RPMI7951 (cell line): ENCODE measurements at places on chromosomes 12 and 14. TPM values are rescaled to one million over a fixed set of nuclear protein-coding genes. Genes with fewer than 3 reads are reported as not detected.

GRCh38 chr12:50728841-50729240, 35.1 kb upstream of the ATF1 start:
- DNase-seq, result no peak

- no peak for DNase-seq
Observed at GRCh38 chr12:62681306-62681705, 214.7 kb downstream of the MON2 start.

GRCh38 chr14:99606359-99606758, 2.4 kb upstream of the CCDC85C start:
- DNase-seq, result no peak

GRCh38 chr12:62805517-62805916, 129.4 kb downstream of the PPM1H start:
- no peak for DNase-seq

DNA sequence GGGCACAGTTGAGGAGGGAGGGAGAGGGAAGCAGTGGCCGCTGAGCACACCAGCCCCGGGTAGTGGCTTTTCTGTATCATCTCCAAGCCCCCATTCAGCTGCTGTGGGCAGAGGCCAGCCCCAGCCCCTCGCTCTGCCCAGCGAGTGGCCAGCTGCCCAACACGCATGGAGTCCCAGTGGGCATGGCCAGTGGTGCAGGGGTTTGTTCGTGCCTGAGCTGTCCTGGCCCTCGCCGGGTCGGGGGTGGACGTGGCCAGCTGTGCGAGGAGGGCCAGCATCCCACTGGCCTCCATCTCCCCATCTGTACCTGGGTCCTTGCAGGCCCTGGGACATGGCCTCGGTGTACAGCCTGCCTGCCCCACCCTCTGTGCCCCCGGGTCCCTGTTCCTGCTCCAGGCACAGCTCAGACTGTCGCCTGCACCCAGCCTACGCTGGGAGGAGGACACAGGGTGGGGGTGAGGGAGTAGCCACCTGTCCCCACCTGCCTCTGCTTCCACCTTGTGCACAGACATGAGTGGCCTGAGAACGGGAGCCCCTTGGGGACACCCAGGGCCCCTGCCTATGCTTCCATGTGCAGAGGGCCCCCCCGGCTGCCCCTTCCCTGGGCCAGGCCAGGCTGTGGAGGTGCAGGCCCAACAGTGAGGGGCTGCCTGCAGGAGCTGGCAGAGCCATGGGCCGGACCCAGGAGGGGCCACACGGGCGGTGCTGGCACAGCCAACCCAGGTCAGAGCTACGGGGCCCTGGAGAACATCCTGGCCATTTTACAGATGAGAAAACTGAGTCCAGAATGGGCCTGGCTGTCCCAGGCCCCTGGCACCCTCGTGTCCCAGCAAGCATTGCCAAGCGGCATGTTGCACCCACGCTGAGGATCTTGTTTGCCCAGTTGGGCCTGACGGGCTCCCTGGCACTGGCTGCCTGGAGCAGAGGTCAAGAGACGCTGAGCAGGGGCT, 4.3 kb downstream of the INF2 start:
- no peak for DNase-seq

DNA sequence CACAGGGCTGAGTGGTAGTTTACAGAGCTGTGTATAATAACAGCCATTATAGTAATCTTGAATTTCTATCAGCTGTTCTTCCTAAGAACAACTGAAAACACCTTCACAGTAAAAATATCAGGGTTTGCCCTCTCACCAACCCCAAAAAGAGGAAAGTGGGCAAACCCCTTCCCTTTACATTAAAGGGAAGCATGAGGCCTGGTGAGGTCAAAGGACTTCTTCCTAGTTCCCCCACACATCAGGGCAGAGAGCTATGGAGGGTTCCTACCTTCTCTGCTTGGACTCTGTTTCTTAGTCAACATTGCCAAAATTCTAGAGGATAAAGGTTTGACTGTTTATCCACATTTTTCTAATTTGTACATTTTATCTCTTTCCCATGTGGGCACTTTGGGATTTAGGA, 4.4 kb upstream of the RPAP3 start:
- DNase-seq, result no peak

- DNase-seq, result no peak
Observed at GRCh38 chr12:62983594-62983993, 48.6 kb upstream of the PPM1H start.

GRCh38 chr14:28760431-28760996, 6.1 kb upstream of the FOXG1 start:
- DNase-seq, result no peak

DNA sequence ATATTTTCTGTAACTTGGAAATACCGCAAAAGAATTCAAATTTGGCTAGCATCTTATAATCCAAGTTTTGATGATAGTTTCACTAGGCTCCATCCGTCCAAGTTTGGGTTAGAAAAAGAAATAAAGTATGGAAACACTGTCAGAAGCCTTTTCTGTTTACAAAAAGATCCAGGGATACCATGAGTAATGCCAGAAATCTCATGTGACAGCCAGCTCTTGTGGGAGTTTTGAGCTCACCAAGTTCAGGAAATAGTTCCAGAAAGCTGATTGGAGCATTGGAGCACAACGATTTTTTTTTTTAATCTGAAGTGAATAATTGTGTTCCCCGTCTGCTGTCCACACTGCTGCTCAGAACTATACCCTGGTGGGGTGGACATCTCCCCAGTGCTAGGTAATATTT, 229.7 kb upstream of the NPAS3 start:
- peak; percentile 87 for DNase-seq

- DNase-seq, result no peak
Observed at GRCh38 chr12:1845427-1845826, 25.1 kb downstream of the LRTM2 start.

DNA sequence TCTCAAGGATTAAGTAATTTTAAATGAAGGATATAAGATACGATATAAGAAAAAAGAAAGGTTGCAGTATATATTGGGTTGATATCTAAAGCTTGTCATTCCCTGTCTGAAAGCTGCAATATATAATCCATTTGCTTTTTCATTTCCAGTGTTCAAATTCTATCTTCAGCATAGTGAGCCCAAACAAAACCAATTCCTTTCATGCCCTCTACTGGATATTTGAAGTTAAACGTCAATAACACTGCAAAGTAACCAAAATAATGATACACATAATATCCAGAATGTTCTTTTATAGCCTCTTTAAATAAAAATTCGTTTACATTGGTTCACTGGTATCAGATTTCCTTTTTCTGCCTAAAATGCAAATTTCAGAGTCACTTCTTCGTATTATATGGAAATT, 64.5 kb upstream of the DAAM1 start:
- DNase-seq, result peak; percentile 35

DNA sequence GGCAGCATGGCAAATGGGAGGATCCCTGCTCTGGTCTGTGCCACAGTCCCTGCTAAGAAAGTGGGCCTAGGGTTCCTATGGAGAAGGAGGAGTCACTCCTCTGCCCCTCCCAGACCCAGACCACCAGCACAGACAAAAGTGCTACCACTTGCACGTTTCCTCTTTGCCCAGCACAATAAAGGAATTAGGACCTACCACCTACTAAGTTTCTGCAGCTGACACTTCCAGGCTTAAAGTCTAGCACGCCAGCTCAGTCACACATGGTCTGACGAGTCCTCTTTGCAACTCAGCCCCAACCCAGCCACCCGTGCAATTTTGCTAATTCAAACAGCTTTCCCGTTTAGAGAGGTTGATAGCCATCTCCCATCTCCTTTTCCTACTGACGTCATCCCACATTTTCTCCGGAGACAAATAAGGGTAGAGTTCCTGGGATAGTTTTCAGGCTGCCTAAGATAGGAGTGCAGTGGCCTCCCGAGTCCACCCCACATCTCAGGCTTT, 66.2 kb upstream of the PTGR2 start:
- DNase-seq, result peak; percentile 90

- DNase-seq, result no peak
Observed at GRCh38 chr14:80628547-80628946, 313.0 kb downstream of the CEP128 start.

- no peak for DNase-seq
Observed at GRCh38 chr12:123267335-123267920, 4.2 kb downstream of the CDK2AP1 start.

DNA sequence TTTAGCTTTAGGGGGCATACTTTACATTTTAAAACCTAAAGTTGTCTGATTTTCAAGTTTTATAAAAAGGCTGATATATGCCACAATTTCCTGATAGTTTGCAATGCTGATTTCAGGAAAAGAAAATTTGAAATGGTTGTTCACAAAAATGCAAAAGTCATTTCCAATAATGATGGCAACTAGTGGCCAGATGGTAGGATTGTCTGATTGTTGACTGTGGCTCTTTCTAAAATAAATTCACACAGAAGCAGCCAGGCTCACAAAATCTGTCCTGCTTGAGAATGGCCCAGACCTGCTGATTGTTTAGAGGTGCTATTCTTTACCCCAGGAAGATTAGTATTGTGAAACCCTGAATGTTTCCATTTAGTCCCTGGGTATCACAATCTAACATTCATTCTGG, 220.3 kb downstream of the NELL2 start:
- no peak for DNase-seq

DNA sequence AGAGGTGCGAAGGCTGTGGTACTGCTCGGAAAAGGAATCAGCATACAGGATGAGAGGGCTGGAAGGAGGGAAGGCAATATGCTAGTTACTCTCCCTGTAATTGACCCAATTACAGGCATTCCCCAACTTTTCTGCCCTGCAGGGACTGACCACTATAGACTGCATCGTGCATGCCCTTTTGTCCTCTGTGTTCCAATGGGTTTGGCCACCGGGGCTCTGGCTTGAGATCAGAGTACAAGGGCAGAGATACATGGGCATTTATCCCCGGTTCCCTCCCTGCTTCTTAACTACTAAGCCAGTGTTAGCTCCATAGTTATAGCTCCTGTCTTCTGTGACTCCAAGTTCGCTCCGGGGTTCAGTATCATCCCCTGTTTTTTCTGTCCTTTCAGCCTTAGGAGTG, 59.7 kb downstream of the GTF2A1 start:
- DNase-seq, result no peak

GRCh38 chr14:37447883-37448391, 147.1 kb downstream of the FOXA1 start:
- no peak for DNase-seq

- no peak for DNase-seq
Observed at GRCh38 chr12:57258977-57259970, 8.3 kb upstream of the STAC3 start.

DNA sequence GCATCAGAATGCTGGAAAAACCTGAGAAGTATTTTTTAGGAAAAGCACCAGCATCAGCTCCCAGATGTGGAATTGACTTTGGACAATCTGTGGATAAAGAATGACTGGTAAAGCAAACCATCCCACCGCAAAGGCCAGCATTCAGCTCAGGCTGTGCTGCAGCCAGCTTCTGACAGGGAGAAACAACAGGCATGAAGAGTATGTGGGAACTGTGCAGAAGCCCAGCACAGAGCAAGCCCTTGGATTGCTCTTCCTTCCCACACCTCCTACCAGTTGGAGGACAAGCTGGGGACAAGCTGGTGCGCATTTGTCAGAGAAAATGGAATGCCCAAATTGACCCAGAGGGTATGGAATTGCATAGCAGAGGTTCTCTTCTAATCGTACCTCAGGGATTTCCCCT, 228.1 kb downstream of the ANO2 start:
- no peak for DNase-seq

The TMTC1 gene
- 0.84 and 0.98 TPM in 2 replicates for total RNA-seq

The B4GALNT3 gene
- 0.10 and 0.60 TPM in 2 replicates for total RNA-seq

The ARMH4 gene
- total RNA-seq, result 1.3 and 1.8 TPM in 2 replicates

The TEAD4 gene
- 10.9 and 11.3 TPM in 2 replicates for total RNA-seq

The ADAM21 gene
- total RNA-seq, result 0.68 and 1.6 TPM in 2 replicates

The LMBR1L gene
- 11.7 and 24.5 TPM in 2 replicates for total RNA-seq

The KCNH3 gene
- total RNA-seq, result 0.20 and 0.24 TPM in 2 replicates
